ENCODE measurements at places on chromosomes 5 and 9.

DNA sequence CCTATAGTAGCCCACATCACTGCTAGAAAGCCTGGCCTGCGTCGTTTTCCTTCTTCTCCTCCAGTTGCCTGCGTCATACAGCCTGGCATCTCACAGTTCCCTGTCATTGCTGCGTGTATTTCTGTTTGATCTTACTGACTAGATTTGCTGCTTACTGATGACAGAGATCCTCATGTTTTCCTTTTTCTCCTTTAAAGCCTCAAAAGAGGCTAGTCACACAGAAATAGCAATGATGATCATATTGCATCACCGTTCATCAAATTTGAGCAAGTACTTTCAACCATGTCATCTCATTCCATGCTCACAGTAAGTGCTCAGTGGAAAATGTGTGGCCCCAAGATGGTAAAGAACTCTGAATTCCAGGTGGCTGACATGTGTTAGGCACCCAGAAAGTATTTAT lies 76.8 kb downstream of the MVB12B start:
- DNase-seq = no peak

DNA sequence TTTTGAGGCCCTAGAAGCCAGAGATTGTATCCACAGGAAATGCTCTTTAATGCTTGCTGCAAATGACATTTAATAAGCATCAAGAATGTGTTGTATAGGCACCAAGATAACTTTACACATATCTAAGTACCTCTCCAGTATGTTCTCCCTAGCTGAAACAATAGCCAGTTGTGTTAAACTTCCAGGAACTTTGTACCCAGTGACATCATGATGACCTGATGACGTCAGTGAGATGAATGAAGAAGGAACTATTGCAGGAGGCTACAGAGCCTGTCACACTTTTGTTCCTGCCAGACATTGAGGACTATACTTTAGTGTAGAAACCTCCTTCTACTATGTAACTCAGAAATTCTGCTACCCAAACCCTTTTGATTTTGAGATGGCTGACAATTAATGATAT lies 129.8 kb downstream of the CD180 start:
- no peak for DNase-seq

DNA sequence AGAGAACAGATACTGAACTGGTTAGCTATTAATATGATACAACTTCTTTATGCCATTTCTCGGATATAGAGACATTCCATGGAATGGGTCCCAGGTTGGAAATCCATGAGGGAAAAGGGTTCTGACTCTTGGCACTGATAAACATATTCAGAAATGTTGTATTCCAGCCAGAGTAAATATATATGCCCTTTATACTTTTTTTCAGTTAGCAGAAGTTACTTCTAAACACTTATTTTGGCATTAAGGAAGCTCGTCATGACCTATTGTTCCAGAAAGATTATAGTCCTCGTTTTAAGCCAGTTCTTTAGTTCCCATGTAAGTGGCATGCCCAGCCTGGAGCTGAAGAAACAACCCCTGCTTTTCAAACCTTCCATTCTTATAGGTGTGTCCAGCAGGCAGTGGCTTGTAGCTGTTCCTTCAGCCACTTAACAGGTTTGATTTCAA lies 181.6 kb downstream of the CD180 start:
- DNase-seq = no peak

DNA sequence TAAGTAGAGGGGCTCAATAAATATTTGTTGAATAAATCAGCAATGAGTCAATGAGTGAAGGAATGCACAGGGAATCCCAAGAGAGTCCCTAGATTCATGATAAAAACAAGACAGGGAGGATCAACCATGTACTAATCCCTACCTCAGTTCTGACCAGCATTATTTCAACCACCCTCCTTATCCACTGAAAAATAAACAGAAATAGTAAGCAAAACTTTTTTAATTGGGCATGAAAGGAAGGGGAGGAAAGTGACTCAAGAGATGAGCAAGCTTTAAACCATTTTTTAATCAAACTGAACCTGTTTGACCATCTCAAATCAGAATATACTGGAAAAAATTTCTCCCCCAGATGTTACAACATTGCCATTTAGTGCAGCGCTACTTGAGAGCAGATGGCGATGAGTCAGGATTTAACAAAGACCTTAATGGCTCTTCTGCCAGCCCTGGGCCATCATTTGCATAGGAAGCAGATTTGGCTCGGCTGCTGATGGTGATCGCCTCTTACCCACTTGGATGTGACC lies 194.8 kb upstream of the SLC30A5 start:
- no peak for DNase-seq

DNA sequence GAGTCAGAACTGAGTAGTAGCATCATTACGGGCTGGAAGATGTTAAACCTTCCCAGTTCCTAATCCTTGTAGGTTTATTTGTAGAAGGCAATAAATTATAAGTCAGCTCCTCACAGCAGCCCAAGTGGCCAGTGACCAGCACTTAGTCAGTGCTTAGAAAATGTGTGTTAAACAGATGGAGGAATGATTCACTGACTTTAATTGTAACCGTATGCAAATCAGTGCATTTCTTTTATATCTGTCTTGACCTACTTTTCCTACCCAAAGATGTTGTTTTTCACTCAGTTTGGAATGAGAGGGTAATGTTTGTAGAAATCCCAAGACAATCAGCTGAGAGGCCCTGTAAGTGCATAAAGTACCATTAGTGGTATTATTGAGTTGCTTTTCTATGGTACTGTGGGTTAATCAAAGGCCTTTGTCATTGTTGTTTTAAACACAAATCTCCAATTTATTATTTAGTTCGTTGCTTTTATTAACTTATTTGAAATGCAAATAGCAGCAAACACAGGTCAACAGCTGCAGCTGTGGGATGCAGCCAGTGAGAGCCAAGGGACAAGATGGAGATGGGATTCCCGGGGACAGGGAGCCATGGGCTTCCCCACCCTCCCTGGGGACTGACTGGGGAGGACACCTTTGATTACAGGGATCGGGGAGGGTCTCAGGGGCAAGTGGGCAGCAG lies 49.8 kb downstream of the MAP1B start:
- no peak for DNase-seq

GRCh38 chr5:113123618-113124017 lies 147.0 kb downstream of the DCP2 start:
- no peak for DNase-seq

All from MM.1S (cell line).